ENCODE measurements at places on chromosomes 5 and 9. TPM values are rescaled to one million over a fixed set of nuclear protein-coding genes. Genes with fewer than 3 reads are reported as not detected.
A peak's percentile ranks its signal among the peaks of the same experiment; 100 is the strongest.

GRCh38 chr5:143135832-143136551 lies 267.5 kb downstream of the NR3C1 start:
- no peak for DNase-seq

GRCh38 chr5:55481293-55481855 lies 53.4 kb downstream of the PLPP1 start:
- no peak for DNase-seq

LPAR1 gene
- 72.7 TPM for polyA plus RNA-seq

DOCK8 gene
- polyA plus RNA-seq: 7.7 TPM

LIFR gene
- polyA plus RNA-seq: 204 TPM

C5orf52 gene
- not detected for polyA plus RNA-seq

NUP155 gene
- 23.9 TPM for polyA plus RNA-seq

GRCh38 chr9:124242331-124243194 lies 15.2 kb upstream of the NEK6 start:
- DNase-seq: peak; percentile 40

Measured in left lung (tissue), 14 donors.